ENCODE measurements at places on chromosomes 6 and 20.

DNA sequence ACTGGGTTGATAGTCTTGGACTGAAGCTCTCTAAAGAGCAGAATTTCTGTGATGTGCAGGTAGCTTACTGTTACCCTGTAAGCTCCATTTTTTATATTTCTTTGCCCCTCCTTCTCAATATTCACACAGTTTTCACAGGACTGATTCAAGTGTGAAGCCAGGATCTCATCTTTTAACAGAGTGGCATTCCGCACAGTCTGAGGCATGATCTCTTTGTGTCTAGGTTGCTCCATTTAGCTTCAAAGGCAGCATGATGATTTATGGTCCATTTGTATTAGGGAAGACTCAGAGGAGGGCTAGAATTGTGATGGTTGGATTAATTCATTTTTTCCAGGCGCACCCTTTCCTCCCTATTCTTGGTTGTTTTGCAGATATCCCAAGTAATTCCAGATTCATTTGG is 43.5 kb downstream of the CARMIL1 start:
- DNase-seq = no peak

GRCh38 chr6:22015944-22016343 is 280.9 kb downstream of the PRL start:
- DNase-seq = no peak

GRCh38 chr20:19780261-19780660 is 22.2 kb downstream of the RIN2 start:
- DNase-seq = no peak

GRCh38 chr6:19002976-19003560 is 615.9 kb downstream of the RNF144B start:
- DNase-seq = no peak

- DNase-seq = no peak
These were observed 63.3 kb upstream of the PTGIS start for GRCh38 chr20:49631061-49631716.

GRCh38 chr6:129817821-129818220 is 43.3 kb downstream of the TMEM244 start:
- DNase-seq = no peak

GRCh38 chr6:169896826-169897456 is 145.5 kb downstream of the ERMARD start:
- DNase-seq = no peak

DNA sequence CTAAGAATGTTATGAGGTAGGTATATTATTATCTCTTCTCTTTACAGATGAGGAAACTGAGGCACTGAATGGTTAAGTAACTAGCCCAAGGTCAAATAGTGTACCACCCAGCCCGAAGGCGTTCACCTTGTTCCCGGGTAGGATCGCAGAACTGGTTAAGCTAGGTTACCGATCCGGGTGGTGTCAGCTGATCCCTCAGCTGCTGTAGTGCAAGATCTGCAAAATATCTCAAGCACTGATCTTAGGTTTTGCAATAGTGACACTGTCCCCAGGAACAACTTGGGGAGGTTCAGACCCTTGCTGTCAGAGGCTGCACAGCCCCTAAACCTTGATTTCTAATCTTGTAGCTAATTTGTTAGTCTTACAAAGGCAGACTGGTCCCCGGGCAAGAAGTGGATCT is 28.1 kb downstream of the SLC52A3 start:
- no peak for DNase-seq

- no peak for DNase-seq
These were observed 174.0 kb downstream of the BCKDHB start for GRCh38 chr6:80280262-80281010.

GRCh38 chr20:59342023-59342957 is 41.9 kb downstream of the EDN3 start:
- DNase-seq = no peak

DNA sequence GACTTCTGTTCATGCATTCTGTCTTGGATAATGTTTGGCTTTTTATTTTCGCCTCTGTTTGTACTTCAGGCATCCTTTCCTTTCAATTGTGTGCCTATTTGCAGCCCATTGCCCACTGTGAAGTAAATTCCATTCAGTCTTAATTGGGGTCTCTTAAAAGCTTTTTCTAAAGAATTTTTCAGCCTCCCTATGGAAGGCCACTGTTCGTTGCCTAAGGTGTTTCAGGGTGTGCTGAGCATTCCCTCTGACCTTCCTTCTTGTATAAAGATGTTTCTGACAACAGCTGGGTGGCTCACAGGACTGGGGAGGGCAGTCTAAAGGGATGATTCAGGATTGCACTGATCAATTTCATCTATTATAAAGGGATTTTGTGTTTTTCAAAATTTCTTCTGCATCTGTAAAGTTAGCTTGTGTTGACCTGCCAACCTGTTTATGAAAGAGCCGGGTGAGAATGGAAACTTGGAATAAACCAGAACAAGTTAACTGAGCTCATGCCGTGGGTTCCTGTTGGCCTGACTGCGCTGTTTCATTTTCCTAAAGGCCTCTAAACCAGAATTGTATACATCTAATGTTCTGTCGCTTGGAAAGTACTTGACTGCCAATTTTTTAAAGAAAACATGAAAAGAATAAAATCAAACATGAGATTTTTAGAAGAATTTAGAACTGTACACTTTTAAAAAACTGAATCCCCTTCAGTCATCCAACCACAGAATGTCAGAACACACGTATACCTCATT is 14.3 kb downstream of the PHACTR2 start:
- no peak for DNase-seq

GRCh38 chr20:10430000-10430466 is 4.0 kb downstream of the MKKS start:
- no peak for DNase-seq

DNA sequence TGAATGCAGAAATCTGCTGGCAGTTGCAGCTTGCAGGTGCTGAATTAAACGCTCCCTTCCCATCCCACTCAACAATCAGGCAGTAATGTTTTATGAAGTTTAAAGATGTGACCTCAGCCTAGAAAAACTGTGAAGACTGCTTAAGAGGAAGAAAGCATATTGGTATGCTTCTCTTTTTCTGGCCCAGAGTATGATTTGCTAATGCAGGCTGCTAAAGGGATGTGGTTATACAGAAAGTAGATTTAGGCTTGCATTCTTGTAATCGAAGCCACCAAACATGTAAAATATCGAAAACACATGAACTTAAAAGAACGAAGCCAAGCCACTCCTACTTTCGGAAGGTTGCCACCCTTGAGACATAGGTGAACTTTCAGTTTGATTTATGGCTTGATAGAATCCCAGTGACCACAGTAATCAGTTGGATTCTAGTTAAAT is 40.7 kb downstream of the MAP3K5 start:
- DNase-seq = no peak

DNA sequence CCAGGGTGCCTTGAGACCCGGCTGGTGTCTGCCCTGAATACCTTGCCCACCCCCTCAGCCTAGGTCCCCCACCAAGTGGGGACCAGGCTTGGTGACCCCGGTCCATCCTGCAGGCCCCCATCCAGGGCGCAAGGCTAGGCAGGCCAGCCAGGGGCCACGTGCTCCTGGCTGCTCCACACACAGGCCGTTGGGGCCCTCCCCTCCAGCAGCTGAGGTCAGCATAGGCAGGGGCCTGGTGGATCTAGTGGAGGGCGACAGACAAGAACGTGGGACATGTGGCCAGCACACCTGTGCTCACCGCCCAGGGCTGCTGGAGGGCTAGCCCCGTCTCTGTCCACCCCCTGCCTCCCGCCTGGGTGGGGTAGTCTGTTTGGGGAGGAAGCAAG is 7.5 kb upstream of the HRH3 start:
- DNase-seq = no peak

DNA sequence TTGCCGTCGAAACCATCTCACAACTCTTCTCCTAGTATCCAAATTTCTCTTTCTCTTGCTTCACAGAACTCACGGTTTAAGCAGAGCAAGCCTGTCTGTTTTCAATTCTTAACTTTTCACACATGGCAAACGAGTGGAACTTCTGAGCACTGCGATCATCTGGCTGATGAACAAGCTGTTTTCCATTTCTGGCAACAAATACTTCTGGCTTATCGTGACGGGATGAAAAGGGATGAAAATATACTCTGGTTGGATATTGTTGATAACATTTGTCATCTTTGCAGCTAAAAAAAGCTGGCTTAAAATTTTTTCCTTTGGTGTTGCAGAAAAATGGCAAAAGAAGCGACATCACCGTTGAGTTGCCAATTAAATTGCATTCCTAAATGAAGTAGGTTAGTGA is 515.2 kb upstream of the JARID2 start:
- no peak for DNase-seq

DNA sequence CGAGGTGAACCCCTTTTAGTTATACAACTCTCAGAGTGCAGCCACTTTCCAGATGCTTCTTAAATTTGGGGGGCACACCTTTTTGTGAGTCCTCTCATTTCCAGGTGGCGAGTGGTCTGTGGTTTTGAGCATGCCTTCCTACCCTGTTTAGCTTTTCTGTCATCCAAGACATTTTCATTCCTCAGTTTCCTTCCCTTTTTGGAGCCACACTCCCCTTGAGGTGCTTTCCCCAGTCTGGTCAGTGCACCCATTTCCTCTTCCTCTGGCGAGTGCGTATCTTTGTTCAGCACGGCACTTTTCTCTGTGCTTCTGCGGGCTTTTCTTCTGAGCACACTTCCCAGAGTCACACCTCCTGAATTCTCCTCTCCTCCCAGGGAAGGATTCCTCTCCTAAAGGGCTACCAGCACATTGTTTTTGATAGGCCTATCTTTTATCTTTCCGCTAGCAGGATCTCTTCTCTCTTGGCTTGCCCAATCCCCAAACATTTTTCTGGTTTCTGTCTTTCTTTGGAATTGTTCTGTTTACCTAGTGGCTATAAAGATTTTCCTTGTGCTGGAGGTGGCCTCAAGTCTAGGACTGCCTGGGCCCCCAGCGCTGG is 1.4 kb downstream of the PHF20 start:
- DNase-seq = no peak

- no peak for DNase-seq
These were observed 148.6 kb upstream of the MLIP start for GRCh38 chr6:53962646-53963045.

GRCh38 chr20:51404297-51405060 is 138.0 kb downstream of the NFATC2 start:
- DNase-seq = no peak

GRCh38 chr20:62558779-62559178 is 83.0 kb upstream of the GATA5 start:
- no peak for DNase-seq

GRCh38 chr20:46175127-46175494 is 57.0 kb downstream of the CD40 start:
- DNase-seq = no peak

DNA sequence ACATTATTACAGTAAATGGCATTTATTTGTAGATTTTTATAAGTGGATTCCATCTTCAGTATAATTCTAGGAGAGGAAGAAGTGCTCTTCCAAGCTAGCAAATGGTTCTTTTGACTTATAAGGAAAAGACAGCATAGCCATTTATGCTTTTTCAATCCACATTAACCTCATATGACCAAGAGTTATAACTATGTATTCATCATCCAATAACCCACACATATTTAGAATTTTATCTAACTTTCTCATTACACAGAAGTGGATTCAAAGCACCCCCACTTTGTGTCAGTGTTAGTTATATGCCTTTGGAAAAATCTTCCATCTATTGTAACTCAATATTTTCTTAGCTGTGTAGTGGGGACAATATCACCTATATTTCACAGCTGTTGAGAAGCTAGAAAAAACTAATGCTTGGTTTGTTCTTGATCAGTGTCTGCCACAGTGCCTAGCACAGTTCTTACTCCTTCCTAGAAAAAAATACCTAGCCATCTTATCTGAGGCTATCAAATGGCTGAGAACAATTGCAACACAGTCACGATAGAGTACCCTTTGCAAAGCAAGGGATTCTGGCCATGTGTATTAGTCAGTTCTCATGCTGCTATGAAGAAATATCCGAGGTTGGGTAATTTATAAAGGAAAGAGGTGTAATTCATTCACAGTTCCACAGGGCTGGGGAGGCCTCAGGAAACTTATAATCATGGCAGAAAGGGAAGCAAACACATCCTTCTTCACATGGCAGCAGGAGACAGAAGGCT is 986.3 kb downstream of the TFAP2A start:
- no peak for DNase-seq

DNA sequence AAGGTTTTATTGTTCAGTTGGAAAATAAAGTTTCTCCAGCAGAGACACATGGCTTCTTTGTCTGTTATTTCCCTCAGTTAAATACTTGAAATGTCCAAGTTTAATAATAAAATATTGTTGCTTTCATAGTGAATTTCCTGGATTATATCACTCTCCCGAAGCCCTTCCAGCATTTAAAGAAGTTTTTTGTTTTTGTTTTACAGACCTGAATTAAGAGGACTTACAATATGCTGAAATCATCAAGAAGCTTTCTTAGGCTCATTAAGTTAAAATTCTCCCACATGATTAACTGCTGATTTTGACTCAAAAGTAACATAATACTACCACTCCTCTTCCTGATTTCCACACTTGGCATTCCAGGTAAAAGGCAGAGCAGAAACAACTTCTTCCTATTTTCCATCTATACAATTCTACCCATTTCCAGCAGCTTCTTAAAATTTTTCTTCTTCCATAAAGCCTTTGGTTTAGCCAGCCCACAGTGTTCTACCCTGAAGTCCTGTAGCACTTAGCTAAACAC is 35.8 kb downstream of the PDSS2 start:
- DNase-seq = no peak

GRCh38 chr20:21517566-21518277 is 3.9 kb upstream of the NKX2-2 start:
- DNase-seq = no peak

GRCh38 chr6:10951675-10952282 is 64.9 kb downstream of the SYCP2L start:
- DNase-seq = no peak

DNA sequence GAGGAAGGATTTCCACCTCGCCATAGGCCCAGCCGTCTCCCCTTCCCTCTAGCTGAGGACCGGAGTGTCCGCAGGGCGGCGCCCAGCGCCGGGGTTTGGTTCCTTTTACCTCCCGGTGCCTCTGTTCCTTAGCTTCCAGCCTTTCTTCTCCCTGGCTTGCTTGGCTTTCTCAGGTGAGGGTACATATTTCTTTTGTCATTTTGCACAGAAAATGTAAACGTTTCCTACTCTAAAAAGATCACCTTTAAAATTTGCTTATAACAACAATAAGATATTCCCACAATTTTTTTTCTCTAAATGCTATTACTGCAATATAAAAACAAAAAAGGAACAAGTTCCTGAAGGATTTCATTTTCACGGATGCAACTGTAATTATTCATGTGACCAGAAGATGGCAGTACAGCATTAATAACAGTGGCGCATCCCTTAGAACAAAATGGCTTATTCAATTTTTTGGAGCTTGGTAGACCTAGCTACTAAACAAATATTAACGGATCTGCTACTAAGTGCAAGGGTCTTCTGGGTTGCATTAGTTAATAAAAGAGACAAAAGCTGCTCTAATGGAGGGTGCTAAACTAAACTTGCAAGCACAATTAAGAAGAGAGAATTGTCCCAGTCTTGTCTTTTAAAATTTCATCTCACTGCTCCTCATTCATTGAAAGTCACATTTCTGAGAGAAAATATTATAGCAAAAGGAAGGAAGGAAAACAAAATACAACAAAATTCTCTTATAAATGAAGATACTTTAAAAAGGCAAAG is 172.9 kb downstream of the ADGRG6 start:
- DNase-seq = no peak

DNA sequence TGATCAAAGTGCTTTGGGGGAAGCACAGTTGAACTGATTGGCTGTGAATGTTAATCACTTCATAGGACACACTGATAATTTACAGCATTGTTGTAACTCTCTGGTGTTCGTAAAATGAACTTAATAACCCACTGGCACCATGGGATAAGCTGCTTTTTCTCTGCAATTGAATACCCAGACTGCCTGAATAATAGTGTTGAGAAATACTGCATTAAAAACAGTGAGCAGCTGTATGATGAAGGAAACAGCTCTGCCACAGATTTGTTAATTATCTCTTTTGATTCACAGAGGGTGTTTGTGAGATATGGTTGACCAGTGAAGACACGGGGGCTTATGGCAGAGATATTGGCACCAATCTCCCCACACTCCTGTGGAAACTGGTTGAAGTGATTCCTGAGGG is 420.9 kb downstream of the CDKAL1 start:
- DNase-seq = no peak
